ENCODE measurements at places on chromosomes 7 and 10.

DNA sequence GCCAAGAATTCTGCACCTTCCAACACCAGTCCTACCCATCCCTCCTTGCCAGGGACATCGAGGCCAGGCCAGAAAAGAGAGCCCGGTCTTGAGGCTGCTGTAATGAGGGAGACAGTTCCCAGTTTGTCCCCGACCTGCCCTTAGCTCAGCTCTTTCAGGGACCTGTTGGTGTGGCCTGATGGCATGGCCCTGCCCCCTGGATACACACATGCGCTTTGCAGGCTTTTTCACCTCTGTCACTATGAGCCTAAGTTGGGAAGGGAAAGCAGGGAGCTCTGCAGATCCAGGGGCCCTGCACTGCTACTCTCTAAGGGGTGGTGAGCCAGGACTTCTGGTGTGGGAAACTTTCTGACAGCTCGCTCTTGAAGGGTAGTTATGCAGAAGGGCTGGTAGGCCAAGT, 2.1 kb downstream of the SCD start:
- no peak for DNase-seq

DNA sequence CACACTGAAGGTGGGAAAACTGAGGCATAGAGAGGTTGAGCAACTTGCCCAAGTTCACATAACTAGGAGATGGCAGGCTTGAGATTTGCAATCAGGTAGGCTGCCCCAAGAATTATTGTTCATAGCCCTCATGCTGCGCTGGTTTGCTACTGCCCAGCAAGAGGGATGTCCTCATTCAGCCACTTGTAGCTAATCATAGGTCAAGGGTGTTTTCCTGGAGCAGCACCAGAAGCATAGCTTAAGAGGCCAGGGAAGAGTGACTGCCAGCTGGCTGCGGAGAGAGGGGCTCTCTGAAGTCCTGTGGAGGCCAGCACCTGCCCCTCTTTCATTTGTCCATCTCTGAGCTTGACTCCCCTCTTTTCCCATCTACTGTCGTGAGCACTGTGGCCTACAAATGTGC, 15.0 kb downstream of the CDHR3 start:
- DNase-seq: no peak

- DNase-seq: no peak
These were observed 127.9 kb downstream of the CNNM2 start for GRCh38 chr10:103045961-103046360.

DNA sequence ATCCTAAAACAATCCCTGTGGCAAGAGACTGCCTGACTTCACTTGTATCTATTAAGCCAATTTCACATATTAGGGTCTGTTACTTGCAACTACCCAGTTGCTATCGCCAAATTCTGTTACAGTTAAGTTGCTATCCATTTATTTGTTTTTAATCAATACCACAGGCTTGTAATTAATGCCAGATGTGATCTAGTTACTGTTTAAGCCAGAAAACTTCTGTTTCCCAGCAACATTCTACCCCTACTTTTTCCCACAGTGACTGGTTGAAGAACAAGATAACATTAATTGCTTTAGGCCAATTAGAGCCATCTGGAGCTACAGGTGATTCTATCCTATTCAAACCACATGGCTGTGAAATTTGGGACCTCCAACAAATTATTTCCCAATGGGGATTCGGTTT, 131.3 kb downstream of the ALOX5 start:
- no peak for DNase-seq

DNA sequence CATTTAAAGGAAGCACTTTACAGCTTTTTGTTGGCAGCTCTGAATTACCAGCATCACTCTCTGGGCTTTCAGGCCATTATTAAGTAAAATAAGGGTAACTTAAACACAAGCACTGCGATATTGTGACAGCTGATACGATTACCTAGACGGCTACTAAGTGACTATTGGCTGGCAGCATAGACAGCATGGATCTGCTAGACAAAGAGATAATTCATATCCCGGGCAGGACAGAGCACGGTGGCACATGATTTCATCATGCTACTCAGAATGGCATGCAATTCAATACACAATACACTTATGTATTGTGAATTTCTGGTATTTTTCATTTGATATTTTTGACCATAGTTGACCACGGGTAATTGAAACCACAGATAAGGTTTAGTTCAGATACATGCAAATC, 522.0 kb upstream of the LRRN3 start:
- no peak for DNase-seq

GRCh38 chr10:60138026-60138425, 231.7 kb upstream of the CCDC6 start:
- DNase-seq: no peak

DNA sequence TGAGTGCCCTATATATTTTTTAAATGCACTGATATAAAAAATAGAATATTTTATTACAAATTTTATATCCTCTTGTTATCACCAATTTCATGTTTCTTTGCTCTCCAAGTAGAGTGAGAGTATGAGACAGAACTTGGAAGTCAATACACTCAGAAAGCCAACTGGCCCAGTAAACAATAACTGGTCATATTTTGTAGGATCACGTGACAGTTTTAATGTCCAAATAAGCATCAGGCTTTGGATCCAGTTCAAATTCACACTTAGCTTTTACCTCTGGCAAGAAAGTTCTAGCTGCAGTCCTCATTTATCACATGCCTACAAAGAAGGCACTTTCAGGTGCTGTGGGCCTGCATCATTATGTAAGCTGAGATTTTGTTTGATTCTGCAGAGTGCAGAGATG, 21.6 kb upstream of the TPK1 start:
- no peak for DNase-seq

DNA sequence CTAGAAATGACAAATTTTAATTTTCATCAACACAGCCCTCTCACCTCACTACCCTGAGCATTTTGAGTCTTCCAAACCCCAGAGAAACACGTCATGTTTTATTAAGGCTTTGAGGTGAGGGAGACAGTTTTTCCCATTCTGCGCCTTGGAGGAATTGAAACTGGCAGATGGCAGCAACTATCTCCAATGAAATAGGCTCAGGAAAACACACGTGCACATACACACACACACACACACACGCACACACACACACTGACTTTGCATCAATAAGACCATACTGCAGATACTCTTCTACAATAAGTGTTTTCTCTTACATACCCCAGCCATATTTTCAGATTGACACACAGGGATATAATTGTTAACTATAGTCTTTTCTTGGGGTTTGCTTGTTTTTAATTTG, 3.2 kb upstream of the SFTPA2 start:
- DNase-seq: no peak

DNA sequence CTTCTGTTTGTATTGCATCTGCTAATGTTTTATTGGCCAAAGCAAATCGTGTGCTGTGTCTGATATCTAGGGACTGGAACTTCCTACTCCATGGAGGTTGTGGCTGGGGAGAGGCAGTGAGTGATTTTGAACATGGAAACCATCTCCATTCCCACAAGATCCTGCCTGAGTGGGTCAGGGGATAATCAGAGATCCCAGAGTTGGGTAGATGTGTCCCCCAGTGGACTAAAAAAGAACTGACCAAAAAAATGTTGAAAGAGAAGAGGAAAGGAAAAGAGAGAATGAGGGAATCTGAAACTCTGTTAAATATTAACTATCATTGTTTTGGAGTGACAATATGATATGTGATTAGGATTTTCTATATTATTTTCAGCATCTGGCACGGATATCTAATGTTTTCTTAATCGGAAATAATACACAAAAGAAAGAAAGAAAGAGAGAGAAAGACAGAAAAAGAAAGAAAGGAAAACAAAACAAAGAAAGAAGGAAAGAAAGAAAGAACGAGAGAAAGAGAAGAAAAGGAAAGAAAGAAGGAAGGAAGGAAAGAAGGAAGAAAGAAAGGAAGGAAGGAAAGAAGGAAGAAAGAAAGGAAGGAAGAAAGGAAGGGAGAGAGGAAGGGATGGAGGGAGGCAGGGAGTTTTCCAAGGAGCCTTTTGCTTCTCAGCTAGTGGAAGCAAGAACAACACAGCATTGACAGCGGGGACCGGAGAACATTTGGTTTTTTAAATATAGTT, 638.5 kb downstream of the CCSER2 start:
- DNase-seq: no peak

DNA sequence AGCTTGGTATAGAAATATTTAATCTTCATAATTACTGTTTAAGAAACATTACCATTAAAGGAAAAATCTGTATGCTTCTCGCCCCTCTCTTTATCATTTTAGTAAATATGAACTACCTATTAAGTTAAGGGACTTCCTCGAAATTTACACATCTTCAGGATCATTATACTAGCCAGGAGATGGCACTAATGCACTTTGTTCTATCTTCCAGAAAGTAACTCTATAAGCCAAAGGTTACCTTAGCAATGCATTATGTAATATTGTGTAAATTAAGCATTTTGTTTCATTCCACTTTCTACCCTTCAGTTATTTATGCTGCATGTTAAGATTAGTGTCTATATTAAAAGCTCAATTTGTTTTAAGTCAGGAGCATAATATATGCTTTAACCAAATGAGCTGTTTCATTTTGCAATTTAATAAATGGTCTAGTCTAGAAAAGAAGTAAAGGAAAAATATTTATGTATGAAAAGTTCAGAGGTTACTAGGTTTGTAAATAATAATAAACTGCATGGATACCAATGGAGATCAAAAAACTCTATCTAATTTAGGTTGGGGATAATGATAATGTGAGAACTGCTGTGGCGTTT, 128.5 kb downstream of the ANKRD7 start:
- no peak for DNase-seq

DNA sequence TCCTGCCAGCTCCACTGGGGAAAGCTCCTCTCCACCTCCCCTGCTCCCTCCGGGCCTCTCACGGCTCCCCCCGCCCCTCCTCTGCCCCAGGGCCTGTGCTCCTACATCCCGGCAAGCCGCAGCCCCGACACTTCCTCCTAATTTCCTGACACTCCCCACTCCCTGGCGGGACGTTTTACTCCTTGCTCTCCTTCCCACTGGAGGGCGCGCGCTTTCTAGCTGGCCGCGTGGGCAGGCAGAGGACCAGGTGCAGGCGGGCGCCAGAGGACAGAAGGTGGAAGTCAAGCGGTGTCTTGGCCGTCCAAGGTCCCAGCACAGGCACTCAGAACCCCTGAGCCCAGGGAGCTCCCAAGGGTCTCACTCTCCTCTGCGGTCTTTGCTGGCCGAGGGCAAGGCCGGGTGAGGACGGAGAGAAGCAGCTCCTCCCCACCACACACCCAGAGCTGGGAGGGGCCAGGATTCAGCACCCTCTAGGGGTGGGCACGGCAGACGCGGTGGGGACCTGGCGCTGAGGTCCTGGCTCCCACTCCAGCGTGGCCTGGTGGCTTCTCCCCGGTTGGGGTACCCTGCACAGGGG, 19.1 kb downstream of the ADAM8 start:
- peak; percentile 55 for DNase-seq

- no peak for DNase-seq
These were observed 21.0 kb downstream of the SFMBT2 start for GRCh38 chr10:7389844-7390243.

- no peak for DNase-seq
These were observed 19.2 kb downstream of the PLA2G12B start for GRCh38 chr10:72935361-72935760.

DNA sequence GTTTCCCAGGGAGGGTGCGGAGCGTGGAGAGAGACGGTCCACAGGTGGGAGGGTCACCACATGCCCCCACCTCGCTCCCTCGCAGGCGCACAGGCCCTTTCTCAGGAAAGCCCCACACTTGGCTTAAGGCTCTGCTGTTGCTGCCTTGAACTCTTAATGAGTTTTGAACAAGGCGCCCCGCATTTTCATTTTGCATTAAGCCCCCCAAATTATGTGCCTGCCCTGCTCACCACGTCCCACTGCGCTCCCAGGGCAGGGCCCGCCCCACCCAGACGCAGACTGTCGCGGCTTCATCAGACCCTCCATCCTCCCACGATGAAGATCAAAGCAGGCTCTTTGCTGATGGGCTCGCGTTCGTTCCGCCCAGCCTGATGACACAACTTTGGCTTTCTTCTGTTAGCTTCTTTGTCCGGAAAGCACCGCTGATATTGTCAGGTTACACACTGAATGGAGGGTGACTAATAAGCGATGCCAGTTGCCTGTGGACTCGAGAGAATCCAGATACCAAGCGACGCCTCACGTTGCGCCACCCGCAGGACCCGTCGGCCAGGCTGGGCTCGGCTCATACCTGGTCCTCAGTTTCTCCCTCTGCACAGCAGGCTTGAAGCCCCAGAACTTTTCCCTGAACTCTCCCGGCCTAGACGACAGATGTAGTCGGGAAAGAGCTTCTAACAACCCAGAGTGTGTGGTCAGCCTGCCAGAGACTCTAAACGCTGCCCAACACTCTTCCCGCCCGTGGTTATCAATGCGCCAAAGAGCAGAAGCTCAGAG, 9.5 kb downstream of the CALML3 start:
- DNase-seq: no peak

DNA sequence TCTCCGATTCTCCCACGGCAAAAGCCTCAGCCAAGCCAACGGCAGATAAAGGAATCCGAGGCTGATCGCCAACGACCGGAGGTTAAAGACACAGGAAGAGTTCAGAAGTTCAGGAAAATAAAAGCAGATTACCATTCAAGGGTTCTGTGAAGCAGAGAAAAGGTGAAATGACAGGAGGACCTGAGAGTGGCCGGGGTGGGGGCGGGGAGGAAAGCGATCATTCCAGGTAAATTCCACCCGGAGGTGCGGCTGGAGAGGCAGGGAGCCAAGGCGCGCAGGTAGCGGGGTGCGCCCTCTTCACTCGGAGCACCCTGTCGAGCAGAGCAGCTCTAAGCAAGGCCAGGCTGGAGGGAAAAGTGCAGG, 35.3 kb upstream of the SEPHS1 start:
- no peak for DNase-seq

DNA sequence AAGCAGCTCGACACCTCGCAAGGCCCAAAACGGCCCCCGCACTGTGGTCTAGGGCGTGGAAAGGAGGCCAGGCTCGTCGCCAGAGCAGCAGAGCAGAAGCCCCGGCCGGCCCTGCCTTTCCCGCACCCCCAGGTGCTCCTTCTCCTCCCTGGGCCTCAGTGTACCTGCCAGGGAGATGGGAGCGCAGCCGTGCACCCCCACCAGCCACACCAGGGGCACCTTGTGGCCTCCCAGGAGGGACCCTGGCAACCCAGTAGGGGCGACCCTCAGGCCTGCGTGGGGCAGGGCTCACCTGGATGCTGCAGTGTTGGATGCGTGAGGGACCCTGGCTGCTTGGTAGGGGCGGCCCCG, 9.5 kb downstream of the PDGFA start:
- DNase-seq: no peak

DNA sequence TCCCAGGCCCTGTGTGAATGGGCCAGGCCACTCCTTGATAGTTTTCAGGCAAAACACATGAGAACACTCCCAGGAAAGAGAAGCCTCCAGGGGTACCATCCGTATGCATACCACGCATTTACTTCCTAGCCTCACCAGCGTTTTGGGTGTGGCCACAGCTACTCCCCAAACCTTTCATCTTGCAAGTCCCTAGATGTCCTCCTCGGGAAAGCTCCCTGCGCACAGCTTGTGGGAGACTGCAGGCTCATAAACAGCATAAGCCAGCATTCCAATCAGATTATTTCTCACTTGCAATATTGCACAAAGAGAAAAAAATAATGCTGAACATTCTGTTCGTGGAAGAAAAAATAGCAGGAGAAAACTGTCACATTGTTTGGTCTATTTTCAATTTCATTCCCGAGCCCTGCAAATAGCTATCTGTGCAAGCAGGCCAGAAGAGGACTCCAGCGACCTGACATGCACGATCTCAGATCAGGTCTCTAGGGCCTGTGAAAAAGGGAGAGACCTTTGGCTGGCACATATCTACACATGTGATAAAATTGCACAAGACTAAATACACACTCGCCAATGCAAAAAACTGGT, 175.6 kb downstream of the PLXNA4 start:
- no peak for DNase-seq

All from hepatic stellate cell (primary cell).